Stimulated activated CD4-positive, alpha-beta T cell treated with anti-CD3 and anti-CD28 coated beads, Interleukin-15, amount 100 ng/mL, for 1 hour (primary cell): ENCODE measurements at places on chromosomes 6 and 20.

DNA sequence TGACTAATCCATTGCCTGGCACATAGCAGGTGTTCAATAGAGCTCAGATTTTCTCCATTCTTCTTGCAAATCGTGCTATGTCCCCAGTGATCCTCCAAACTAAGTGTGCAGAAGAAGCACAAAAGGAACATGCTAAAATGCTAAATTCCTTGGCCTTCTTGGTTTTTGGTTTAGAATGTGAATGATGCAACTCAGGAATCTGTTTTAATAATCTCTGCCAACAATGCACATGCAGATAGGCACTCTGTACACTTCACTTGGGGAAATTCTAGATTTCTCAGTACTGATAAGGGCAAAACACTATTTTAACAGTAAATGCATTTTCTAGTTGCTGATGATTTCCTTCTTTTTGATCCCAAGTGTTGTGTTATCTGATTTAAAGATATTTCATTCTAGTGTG is 35.2 kb downstream of the SLC22A1 start:
- DNase-seq, result no peak

- no peak for DNase-seq
Observed at GRCh38 chr6:139343052-139343750, 31.2 kb downstream of the CITED2 start.

DNA sequence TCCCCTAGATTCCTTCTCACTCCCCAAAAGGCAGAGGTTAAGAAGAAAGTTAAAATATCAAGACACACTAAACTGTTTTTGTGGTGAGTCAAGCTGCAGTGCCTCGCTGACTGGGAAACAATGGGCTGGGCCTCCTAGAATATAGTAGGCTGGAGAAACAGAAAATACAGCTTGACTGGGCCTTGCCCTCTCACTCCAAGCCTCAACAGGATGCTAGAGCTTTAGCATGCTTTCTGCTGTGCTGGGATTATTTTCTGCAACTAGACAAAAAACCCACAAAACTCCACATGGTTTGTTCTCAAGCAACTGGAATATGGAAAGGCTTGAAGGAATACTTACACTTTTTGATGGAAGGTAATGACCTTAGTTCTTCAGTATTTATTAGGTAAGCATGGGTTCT is 27.9 kb downstream of the FOXO3 start:
- DNase-seq, result no peak

- no peak for DNase-seq
Observed at GRCh38 chr6:32713241-32713640, 27.9 kb upstream of the HLA-DQA2 start.

GRCh38 chr6:167962711-167963110 is 34.8 kb upstream of the KIF25 start:
- no peak for DNase-seq

DNA sequence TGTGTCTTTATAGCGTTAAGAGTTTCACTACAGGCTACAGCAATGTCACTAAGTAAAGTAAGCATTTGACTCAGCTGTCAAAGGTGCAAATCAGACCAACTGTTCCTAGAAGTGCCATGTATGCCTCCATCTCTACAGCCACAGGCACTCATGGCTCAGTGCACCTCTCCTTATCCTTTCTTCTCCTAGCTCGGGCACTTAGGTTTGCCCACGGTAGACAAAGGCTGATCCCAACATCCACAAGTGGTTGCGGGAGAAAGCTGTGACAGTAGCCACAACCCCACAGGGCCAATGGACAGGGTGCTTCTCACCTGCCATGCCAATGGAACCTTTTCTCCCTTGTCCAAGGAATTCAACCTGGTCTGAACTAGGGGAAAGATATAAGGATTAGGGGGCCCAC is 228.5 kb upstream of the EXOC2 start:
- no peak for DNase-seq

DNA sequence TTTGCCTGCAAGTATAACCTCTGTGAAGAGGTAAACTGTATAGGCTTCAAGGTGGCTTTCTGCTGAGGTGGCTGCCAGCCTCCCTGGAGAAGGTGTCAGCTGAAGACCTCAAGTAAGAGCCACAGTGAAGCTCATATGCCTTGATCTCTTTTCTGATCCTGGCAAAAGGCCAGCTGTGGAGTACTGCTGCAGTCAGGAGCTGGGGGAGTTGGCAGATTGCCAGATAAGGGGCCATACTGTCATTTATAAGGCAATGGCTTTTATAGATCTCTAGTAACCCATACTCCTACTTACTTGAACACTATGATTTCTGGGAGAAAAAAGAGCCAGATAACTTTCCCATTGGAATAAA is 8.8 kb upstream of the CEP85L start:
- no peak for DNase-seq
